ENCODE measurements at places on chromosomes 12 and 14.

DNA sequence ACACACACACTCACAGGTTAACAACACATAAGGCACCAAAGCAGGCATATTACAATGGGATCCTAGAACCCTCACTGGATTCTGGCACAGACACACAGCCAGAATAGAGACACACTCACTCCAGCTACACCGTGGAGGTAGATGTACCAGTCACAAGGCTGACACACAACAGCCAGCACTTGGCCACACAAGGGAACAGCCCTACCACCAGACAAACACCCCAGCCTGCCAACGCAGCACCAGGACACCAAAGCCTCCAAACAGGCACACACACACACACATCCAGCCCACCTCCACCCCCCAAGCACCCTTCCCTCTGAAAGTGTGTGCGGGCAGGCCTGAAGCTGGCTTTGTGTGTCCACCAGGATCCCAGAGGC lies 10.9 kb upstream of the ITGB7 start:
- no peak for DNase-seq

DNA sequence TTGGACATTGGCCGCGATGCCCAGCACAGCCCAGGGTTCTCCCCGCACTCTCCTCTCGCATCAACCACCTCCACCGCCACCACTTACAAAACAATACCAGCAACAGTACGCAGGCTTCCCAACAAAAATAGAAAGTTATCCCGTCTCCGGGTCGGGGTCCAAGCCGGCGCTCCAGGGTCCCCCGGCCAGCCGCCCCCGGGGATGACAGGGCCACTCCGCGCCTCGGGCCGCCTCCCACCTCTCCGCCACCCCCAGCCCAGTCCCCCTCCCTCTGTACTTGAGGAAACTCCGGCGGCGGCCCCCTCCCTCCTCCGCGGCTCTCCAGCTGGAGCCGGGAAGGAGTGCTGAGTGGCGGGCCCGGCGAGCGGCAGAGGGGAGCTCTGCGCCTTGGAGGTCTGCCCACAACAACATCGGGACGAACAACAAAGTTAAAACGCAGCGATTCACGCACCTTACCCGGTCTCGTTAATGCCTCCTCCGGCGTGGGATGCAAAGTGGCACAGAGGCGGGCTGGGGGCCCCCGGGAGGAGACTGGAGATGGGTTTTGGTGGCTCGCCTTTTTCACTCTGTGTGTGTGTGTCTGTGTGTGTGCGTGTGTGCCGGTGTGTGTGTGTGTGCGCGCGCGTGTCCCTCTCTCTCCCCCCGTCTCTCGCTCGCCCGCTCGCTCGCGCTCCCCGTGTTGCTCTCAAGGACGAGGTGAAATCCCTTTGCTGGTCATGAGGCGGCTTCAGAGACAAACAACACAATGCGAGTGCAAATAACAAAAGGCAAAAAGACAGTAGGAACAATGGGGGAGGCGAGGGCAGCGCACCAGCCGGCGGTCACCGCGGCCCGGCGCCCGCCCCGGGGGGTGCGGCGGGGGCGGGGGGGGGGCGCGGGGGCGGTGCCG lies 386.8 kb downstream of the BCAT1 start:
- no peak for DNase-seq

GRCh38 chr12:95601091-95601961 lies 50.0 kb upstream of the USP44 start:
- no peak for DNase-seq

DNA sequence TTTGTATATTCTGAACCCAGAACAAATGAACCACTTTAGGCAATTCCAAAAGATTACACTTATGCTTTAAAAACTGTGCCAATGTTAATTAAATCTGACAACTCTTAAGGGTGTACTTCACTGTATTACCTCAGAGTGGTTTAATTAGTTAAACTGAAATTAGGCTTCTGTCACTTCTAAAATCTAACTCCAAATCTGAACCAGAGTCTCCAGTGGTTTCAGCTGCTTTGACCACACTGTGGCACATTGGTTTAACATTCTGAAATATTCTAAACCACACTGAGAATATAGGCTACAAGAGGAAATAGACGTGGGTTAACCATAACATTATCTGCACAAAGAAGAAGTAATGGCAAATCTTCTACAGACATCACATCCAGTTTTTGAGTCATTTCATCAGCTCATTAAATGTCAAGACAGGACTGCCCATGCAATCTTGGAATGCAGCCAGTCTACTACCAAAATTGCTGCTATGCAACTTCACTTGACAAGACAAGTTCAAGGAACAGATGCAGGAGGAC lies 94.8 kb downstream of the LRP6 start:
- DNase-seq, result no peak

DNA sequence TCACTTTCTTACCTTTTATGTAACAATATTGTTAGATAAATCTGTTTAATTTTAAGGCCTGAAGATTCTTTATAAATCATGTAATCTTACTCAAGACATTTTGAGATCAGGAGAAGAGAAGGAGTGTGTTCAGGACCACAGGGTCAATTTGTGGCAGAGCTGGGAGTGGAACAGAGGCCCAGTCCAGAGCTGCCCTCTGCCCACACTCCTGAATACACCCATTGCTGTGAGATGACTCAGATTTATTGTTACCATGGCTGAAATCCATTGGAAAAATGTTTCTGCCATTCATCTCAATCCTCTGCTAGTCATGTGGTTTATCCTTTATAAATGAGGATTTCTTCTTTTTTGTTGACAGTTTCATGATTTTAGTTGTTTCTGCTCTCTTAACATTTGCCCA lies 100.5 kb upstream of the STXBP6 start:
- DNase-seq, result no peak

DNA sequence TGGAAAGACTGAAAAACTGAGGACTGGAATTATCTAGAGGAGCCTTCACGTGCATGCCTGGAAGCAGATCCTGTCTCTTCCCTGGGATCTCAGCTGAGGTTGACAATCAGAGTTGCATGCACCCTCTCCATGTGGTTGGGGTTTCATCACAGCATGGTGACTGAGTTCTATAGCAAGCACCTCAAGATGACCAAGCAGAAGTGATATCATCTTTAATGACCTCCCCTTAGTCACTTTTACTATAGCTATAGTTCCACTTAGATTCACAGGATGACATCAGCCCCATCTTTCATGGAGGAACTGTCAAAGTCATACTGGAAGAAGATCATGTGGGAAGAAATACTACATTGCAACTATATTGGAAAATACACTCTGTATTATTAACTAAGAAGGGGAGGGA lies 105.8 kb upstream of the ATXN7L3B start:
- no peak for DNase-seq

DNA sequence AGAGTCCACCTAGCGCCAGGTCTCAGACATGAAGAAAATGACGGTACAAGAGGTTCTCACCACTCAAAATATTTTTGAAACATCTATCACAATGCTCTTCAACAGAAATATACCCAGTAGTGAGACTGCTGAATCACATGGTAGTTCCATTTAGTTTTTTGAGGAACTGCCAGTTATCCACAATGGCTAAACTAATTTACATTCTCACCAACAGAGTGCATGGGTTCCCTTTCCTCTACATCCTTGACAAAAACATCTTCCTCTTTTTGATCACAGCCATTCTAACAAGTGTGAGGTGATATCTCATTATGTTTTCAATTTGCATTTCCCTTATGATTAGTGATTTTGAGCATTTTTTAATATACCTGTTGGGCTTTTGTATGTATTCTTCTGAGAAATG lies 5.7 kb upstream of the GPR65 start:
- DNase-seq, result no peak

DNA sequence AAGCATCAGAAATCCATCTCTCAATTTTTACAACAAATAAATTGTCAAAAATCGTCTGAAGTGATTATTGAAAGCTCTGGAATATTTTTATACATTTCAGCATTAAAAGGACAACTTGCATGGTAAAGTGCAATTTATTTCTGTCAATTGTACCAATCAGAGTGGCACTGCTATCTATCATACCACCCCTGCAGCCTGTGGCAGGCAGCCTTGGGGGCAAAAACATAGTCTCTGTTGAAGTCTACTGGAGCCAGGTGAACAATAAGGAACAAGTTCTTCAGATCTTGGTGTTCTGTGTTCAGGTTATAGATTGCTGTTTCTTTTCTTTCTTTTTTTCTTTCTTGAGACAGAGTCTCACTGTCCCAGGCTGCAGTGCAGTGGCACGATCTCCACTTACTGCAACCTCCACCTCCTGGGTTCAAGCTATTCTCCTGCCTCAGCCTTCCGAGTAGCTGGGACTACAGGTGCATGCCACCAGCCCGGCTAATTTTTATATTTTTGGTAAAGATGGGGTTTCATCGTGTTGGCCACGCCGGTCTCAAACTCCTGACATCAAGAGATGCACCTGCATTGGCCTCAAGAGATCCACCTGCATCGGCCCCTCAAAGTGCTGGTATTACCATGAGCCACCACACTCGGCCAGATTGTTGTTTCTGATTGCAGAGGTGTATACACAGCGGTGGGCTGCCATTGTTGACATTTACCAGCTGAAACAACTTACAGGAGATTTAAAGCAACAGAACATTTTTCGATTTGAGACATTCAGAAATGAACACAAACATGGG lies 629.6 kb downstream of the SLC16A7 start:
- DNase-seq, result no peak

GRCh38 chr14:102258136-102258535 lies 46.8 kb downstream of the MOK start:
- DNase-seq, result no peak

DNA sequence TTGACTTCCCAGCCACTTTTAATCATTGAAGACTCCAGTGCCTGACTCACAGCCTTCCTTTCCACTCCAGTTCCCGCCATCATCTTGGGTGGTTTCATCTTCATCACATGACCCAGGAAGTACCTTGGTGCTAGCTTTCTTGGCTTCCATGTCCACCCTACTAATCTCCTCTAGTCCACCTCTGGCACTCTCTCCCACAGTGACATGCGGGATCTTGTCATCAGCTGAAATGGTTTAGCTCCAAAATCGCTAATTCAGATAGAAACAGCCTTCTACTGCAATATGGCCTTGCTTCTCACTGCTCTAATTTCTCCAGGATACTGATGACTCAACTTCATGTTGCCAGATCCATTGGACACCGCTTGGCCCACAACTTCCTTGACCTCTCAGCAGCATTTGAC lies 24.5 kb downstream of the WDR20 start:
- no peak for DNase-seq

DNA sequence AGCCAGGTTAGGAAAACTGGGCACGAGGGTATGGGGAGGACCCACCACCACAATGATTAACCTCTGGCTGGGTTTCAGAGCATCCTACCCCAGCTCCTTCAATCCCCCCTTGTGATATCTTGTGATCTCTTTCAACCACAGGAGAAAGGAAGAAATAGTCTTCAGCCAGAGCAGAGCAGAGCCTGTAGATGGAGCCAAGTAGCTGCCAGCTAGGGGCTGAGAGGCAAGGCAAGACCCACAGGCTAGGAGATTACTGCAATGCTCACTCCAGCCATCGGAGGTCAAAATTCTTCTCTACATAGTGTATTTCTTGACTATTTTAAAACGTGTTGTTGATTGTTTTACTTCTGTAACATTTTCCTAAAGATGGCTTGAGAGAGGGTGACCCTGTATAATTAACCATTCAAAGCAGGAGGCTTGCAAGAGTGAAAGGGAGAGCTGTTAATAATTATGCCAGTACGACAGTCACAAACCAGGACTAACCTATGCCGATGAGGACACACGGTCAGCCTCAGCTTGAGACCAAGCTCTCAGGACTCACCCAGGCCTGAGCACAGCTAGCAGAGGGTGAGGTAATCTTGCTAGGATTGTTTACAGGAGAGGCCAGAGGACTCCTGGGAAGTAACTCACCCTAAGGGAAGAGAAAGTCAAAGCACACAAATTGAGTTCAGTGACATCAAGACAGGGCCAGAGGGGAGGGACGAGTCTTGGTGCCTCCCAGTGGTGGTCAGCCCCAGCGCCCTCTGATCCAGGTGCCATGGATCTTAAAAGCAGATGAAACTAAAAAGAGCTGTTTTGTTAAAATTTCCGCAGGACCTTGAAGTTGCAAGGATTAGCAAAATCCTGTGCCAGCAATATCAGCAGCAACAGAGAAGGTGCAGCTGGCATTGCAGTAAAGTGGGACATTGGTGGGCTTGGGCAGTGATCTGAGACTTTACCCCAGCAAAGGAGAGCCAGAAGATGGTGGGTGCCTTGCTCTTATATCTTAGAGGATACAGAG lies 29.8 kb upstream of the CDKN3 start:
- DNase-seq, result no peak

DNA sequence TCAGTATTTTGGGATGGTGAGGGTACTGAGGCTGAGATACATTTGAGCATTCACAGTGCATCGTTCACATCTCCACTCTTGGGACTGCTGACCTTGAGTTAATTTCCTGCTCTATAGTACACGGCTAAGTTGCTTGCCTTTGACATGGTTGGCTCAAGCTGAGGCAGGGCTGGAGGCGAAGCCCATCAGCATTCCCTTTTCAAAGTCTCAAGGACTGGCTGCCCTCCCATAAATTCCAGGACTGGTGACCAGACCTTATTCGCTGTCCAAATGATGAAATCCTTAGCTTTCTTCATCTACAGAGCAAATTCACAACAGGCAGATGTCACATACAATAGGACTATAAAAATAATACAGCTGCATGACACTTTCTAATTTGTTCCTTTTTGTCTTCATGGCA lies 85.9 kb downstream of the SSPN start:
- no peak for DNase-seq

DNA sequence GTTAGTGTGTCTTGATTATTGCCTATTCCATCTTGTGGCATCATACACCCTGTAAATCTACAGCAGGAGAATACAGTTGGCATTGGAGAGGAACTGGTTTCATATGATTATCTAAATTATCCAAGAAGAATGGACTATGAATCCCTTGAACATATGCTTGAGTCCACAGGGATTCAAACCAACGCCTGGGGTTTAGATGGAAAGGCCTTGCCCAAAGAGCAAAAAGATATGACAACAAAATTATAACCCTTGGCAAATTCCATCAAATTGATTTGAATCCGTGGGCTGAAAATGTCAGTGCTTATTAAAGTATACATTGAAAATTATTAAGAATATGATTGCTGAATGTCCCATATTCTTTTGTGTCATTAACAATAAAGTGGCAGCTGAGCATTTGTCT lies 108.2 kb downstream of the PDE3A start:
- no peak for DNase-seq

GRCh38 chr14:23307687-23308644 lies 1.3 kb downstream of the BCL2L2 start:
- DNase-seq, result no peak

GRCh38 chr12:66665435-66665985 lies 13.4 kb downstream of the GRIP1 start:
- DNase-seq, result no peak

Measured in stimulated activated CD8-positive, alpha-beta memory T cell treated with anti-CD3 and anti-CD28 coated beads, Interleukin-4, amount 100 ng/mL, for 1 hour (primary cell).